Left renal pelvis (tissue), 4 donors: ENCODE measurements at places on chromosomes 5 and 9. TPM values are rescaled to one million over a fixed set of nuclear protein-coding genes. Genes with fewer than 3 reads are reported as not detected.

The MYMK gene
- not detected for polyA plus RNA-seq

DNA sequence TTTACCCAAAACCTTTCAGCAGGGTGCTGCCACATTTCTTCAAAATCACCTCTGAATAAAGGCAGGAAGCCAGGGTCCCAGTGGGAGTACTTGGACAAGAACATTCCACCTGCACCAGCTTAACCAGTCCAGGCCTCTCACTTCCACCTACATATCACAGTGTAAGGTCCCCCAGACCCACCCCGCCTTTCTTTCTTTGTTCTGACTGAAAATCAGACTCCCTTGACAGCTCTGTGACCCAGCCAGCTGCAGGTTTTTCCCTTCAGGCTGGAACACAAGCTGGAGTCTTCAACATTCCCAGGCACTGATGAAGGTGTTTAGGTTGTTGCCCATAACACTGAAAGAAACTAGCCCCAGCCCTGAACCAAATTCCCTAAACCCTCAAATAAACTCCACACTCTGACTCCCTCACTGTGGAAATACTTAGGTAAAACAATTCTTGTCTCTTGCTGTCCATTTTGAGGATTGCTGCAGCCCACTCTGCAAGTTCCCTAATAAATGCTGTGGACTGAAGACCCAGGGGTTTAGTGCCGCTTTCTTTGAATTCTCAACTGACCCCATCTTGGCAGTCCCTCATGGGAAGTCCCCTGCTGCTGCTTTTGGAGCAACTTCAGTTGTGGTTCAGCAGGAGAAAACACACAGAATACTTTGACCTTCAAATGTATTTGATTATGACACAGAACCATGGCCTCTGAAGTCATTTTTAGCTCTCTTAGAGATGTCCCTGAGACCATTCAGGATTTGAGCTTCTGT lies 24.8 kb downstream of the P4HA2 start:
- DNase-seq, result no peak

DNA sequence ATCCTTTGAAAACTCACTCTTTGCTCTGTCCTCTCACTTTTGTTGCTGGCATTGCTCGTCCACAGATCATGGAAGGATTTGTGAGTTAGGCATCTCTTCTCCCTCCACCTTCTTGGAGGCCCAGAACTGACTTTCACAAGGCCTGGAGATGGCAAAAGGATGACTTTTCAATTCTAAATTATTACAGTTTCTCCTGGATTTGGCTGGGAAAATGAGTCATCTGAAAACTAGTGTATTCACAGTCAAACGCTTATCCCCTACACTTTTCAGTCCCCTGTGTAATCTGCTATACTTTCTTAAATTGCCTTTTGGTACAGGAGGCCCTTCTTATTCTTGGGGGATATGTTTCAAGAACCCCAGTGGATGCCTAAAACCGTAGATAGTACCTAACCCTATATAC lies 35.6 kb downstream of the ADRA1B start:
- DNase-seq, result no peak

DNA sequence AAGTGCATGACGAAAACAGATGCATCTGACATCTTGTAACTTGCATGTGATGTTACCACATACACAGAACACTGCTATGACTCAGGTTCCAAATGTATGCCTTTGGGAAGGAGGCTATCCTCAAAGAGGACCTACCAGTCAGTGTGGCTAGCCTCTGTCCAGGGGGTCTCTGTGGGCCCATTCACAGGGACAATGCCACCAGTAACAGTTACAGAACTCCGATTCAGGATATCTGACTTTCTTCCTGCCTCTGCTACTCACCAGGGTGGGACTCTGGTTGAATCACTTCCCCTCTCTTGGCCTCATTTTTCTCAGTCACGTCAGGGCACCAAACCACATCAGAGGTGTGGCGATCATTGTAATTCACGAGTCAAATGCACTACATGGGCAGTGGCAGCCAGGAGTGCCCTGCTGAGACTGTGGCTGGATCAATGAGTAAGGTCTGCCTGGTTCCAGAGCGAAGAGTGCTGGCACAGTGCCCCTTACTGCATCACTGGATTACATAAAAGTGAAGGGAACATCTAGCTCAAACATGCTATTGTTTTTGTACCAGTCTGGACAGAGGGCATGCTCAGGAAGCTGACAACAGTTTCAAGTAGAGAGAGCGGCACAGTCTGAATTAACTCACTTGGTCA lies 13.2 kb downstream of the ATOX1 start:
- DNase-seq, result no peak

The SYK gene
- polyA plus RNA-seq, result 29.5 TPM

The MYORG gene
- polyA plus RNA-seq, result 9.5 TPM

The TMEM215 gene
- 0.34 TPM for polyA plus RNA-seq

- DNase-seq, result no peak
Observed at GRCh38 chr5:53943938-53944337, 366.4 kb downstream of the ARL15 start.

DNA sequence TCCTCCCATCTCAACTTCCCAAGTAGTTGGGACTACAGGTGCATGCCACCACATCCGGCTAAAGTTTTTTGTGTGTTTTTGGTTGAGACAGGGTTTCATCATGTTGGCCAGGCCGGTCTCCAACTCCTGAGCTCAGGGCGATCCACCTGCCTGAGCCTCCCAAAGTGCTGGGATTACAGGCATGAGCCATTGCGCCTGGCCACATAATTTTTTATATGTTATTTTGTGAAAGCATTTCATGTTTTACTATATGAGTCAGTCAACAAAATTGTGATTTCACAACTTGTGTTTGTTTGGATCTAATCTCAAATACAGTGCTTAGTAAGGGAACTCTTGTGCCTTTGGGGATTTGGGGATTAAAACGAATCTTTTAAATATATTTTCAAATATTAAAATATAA lies 20.0 kb upstream of the FAM120AOS start:
- no peak for DNase-seq

DNA sequence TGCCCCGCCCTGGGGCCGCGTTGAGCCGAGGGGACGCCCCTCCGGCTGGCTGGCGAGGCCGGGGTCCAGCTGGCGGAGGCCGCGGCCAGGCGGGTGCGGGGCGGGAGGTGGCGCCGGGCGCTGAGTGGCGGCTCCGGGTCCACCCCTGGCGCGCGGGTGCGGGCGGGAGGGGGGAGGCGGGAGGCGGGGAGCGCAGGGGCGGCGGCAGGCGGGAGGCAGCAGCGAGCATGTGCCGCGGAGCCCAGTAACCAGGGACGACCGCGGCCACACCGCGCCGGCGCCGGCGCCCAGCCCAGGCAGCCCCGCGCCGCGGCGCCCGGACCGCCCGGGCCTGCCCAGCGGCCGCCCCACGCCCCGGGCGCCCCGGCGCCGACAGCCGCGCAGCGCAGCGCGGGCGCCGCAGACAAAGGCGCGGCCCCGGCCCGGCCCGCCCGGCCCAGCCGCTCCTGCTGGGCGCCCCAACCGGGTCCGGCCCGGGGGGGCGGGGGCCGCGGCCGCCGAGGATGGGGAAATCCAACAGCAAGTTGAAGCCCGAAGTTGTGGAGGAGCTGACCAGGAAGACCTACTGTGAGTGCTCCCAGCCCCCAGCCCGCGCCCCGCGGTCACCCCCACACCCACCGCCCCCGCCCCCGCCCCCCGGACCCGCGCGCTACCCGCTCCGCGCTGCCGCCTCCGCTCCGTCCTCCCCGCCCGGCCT lies at the start of gene NCS1:
NCS1 (plus strand) TSS at position 244 of the 697 bp plus-strand sequence; CDS start at position 504, 260 bp downstream.
- peak; percentile 53 for DNase-seq

DNA sequence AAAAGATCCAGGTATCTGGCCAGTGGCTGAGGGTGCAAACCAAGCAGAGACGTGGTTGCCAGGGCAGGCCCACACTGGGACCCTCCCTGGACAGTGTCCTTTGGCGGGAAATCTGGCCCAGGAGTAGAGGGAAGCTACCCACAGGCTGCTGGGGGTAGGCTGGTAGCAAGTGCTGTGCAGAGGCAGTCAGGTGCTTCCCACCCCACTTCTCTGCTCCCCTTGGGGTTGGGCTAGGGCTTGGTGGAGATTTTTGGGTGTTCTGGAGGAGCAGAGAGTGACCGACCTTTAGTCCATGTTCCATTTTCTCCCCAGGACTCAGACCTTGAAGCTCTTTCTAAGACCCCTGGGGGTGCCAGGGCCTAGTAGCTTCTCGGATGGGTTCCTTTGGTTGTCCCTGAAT lies 5.6 kb downstream of the PRDM12 start:
- DNase-seq, result no peak

DNA sequence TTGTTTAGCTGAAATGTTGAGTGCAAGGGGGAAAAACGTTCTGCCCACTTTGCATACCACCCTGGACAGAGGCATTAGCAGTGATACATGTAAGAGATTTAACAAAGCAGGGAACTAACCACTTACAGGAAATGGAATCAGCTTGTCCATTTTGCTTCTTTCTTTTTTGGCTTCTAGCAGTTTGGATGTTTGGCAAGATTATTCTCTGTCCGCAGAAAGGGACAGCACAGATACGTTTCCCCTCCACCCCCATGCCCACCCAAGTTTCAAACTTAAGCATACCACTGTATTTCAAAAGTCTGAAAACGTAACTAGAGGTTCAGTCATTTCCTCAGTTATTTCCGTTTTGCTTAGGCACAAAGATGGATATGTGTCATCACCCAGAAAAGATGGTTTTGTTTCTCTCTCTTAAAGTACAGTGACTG lies 118.4 kb downstream of the GDNF start:
- DNase-seq, result no peak

The EGFLAM gene
- 10.6 TPM for polyA plus RNA-seq

- DNase-seq, result no peak
Observed at GRCh38 chr9:129826344-129826743, 2.4 kb upstream of the TOR1A start.

The PCDH1 gene
- polyA plus RNA-seq, result 24.9 TPM

DNA sequence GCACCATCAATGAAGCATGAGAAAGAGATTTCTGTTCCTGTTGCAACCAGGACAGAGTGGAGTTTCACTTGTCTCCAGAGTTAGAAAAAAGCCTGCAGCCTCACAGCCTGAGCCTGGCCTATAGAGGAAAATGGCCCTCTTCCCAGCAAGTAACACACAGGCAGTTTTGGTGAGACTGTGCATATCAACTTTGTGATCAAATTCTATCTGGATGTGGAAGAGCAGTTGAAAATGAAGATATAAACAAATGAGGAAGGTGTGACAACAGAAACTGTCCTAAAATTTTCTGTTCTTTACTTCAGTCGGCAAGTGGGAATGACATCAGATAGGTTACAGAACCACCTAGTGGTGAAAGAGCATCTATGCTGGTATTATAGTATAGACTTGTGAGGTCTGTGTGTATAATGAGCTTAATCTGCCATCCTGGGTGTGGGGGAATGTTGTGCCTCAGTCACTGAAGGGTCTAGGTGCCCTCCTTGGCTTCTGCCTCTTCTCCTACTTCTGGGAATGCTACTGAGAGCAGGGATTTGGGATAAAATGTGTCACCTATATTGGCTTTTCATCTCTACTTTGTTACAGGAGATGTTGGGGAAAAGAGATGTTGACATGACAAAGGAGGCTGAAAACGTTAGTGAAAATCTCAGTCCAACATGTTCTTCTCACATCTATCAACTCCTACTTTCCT lies 28.2 kb downstream of the YIPF5 start:
- no peak for DNase-seq

DNA sequence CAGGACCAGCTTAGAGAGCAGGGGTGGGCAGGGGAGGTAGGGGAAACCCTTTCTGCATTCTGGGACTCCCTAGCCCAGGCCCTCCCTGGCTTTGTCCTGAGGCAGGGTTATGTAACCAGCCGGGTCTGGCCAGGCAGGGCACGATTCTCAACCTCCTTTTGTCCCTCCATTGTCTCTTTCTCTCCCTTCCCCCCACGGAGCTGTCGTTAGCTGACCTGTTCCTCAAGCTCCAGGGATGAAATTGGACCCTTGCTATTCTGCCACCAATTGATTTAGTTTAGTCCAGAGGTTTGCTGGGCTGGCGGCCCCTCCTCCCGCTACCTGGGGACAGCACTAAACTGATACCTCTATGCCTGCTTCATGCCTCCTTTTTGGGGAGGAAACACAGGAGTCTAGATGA lies 9.4 kb upstream of the NDST1 start:
- no peak for DNase-seq

DNA sequence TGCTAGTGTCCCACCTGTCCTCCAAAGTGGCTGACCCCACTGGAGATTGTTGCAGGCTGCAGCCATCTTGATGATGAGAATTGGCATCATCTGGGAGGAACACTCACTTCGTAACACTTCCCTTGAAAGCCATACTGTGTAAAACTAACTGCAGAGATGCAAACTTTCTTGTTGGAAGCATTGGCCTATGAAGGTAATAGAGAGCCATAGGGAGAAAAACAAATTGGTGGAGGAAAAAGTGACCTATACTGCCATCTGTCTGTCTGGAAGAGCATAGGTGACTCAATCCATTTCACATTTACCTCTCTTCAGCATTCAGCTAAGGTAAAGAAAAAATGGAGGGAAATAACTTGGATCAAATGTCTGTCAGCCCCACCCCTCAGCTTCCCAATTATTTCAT lies 473.4 kb downstream of the NTRK2 start:
- DNase-seq, result no peak

GRCh38 chr5:75612226-75612569 lies 945 bp downstream of the ANKDD1B start:
- DNase-seq, result no peak

DNA sequence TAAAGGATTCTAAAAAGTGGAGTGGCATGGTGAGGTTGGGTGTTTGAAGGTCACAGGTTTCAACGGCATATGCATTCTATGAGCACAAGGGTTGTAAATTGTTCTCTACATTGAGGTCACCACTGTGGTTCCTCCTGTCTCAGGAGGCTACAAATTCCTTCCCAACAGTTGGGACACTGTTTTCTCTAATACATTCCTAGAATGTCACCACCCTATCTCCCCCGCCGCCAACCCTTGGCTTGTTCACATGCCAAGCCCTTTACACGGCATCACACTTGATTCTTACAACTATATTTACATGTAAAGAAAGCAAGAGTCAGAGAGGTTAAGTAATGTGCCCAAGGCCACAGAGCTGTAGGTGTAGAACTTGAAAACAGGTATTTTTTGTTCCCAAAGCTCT lies 315.1 kb downstream of the RAB3C start:
- DNase-seq, result no peak

DNA sequence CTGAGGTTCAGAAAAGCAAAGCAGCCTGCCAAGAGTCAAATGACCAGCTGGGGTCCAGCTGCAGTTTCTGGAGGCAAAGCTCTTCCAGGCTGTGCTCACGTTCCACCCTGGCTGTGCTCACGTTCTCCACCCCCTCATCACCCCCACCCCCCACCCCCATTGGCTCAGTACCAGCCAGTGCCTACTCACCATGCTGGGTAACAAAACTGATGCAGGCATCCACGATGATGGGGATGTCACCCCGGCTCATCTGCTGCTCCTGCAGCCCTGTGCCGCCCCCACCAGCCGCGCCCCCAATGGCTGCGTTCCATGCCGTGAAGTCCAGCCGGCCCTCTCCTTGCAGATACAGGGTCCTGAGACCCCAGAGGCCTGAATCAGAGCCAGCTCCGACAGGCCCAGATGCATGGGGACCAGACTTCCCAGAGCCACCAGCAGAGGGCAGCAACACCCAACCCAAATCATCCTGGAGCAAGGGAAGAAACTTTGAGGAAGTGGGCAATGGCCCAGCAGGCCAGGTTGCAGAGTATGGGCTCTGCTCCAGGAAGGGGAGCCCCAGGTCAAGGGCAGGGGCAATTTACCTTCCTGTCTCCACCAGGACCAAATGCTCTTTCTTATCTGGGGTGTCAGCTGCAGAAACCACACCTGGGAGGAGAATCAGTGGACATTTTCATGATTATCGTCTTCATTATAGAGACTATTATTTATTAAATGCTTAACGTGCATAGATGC lies 13.7 kb upstream of the FCHSD1 start:
- DNase-seq, result no peak

The CCL28 gene
- 5.0 TPM for polyA plus RNA-seq

The ZNF366 gene
- polyA plus RNA-seq, result 4.4 TPM

The CDC25C gene
- 7.2 TPM for polyA plus RNA-seq

The INSL4 gene
- polyA plus RNA-seq, result not detected

- DNase-seq, result no peak
Observed at GRCh38 chr5:172944741-172945140, 14.5 kb upstream of the RPL26L1 start.

The GFRA3 gene
- 4.4 TPM for polyA plus RNA-seq

The PITX1 gene
- polyA plus RNA-seq, result not detected
